Esophagus muscularis mucosa (tissue), 4 donors: ENCODE measurements at places on chromosomes 2 and 18. TPM values are rescaled to one million over a fixed set of nuclear protein-coding genes. Genes with fewer than 3 reads are reported as not detected.

- DNase-seq, result no peak
These were observed 133.6 kb downstream of the SP3 start for GRCh38 chr2:173831312-173832229.

GRCh38 chr18:7116001-7116730 is 1.4 kb downstream of the LAMA1 start:
- no peak for DNase-seq

GRCh38 chr18:69088973-69089372 is 291.1 kb downstream of the CCDC102B start:
- DNase-seq, result no peak

GRCh38 chr2:186575302-186575701 is 14.6 kb upstream of the ITGAV start:
- DNase-seq, result no peak

Gene RGPD4
- total RNA-seq, result not detected

Gene UPP2
- not detected for total RNA-seq

Gene ZNF804A
- total RNA-seq, result not detected
